C1 segment of cervical spinal cord (tissue), 14 donors: ENCODE measurements at places on chromosomes 4 and X.

GRCh38 chr4:143773998-143774895 is 73.8 kb upstream of the FREM3 start:
- no peak for DNase-seq

- DNase-seq: no peak
Measured at GRCh38 chrX:117808426-117808825, 308.2 kb downstream of the KLHL13 start.

- DNase-seq: no peak
Measured at GRCh38 chr4:121953860-121954259, 2.0 kb upstream of the TRPC3 start.

GRCh38 chr4:11698033-11698432 is 269.3 kb upstream of the HS3ST1 start:
- DNase-seq: no peak

GRCh38 chr4:75953509-75953908 is 12.7 kb upstream of the NAAA start:
- no peak for DNase-seq

DNA sequence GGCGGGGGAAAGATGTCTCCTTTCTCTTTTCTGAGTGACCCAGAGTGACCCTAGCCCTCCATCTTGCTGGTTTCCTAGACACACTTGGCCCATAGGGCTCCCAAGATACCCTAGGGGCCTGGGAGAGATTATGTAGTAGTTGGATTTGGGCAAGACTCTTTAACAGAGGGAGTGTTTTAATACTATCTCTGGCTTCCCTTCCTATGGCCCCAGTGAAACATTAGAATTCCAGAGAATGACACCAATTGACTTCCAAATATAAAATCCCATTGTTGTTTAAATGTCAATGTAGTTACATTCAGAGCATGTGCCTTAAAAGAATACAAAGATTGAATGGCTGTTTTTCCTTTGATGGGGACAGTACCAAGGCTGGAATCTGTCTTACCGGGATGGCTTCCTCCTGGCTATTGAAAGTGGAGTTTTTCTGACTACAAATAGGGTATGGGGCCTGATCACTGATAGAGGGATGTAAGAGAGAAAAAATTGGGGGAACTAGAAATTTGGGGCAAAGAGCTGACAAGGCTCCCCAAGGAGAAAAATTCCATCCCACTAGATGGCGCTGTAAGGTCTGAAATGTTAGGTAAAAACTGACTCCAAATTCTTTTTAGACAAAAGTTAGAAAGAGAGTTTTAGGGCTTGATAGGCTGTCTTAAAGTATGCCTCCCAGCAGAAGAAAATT is 10.7 kb downstream of the TENT5D start:
- DNase-seq: no peak

DNA sequence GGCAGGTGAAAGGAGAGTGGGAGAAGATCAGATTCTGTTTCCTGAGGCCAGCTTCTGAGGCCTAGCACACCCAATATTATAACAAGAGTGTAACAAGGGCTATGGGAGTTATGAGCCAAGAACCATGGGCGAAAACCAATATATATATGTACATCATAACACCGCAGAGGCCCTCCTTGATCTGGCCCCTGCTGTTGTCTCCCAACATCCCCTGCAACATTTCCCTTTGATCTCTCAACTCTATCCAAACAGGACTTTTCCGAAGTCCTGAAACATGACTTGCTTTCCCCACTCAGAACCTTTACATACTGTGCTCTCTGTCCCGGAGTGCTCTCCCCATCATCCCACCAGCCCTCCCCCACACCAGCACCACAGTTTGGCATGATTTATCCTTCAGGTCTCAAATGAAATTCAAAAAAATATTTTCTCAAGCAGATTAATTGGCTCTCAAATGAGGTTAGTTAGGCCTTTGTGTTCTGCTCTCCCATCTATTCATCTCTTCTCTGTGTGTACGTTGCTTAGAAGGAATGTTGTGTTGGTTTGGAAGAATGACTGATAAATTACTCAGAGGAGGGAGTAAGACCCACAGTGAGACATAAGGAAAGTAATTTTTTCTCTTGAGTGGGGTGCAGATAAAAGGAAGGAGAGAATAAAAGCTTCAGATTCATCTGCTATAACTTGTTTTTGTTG is 58.1 kb upstream of the SMIM10 start:
- DNase-seq: no peak

DNA sequence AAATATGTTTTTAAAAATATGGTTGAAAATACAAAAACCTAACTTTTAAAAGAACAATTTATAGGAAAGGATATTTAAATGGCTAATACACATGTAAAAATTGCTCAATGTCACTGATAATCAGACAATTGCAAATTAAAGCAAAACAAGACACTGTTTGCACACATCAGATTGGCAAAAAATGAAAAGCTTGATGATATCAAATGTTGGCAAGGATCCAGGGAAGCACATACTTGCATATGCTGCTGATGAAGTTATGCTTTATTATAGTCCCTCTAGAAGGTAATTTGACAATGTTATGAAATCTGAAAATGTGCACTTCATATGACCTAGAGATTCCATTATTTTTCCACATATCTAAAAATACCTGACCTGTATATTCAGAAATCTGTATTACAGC is 45.7 kb upstream of the EPGN start:
- no peak for DNase-seq

DNA sequence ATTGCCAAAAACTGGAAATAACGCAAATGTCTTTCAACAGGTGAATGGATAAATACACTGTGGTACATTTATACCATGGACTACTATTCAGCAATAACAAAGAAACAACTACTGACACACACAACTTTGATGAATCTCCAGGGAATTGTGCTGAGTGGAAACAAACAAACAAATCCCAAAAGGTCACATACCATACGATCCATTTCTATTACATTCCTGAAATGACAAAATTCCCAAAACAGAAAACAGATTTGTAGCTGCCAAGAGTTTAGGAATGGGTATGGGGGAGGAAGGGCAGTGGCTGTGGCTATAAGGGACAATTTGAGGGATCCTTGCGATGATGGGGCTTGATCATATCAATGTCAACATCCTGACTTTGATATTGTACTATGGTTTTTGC is 2.5 kb downstream of the ZNF182 start:
- DNase-seq: no peak

- DNase-seq: peak; percentile 46
Measured at GRCh38 chrX:118346258-118347094, 570 bp downstream of the WDR44 start.

- DNase-seq: no peak
Measured at GRCh38 chrX:134691453-134691852, 33.2 kb upstream of the PLAC1 start.

- no peak for DNase-seq
Measured at GRCh38 chr4:188623314-188623854, 484.1 kb downstream of the TRIML1 start.

- no peak for DNase-seq
Measured at GRCh38 chrX:86329174-86329573, 180.9 kb downstream of the DACH2 start.

GRCh38 chrX:119130911-119131310 is 3.3 kb upstream of the KIAA1210 start:
- DNase-seq: no peak

GRCh38 chrX:65502618-65503017 is 32.0 kb downstream of the LAS1L start:
- DNase-seq: no peak

GRCh38 chr4:138327338-138327737 is 85.2 kb upstream of the SLC7A11 start:
- DNase-seq: no peak

GRCh38 chr4:13527192-13527980 is 16.9 kb downstream of the NKX3-2 start:
- DNase-seq: no peak

GRCh38 chr4:3655485-3655884 is 110.7 kb upstream of the ADRA2C start:
- no peak for DNase-seq

DNA sequence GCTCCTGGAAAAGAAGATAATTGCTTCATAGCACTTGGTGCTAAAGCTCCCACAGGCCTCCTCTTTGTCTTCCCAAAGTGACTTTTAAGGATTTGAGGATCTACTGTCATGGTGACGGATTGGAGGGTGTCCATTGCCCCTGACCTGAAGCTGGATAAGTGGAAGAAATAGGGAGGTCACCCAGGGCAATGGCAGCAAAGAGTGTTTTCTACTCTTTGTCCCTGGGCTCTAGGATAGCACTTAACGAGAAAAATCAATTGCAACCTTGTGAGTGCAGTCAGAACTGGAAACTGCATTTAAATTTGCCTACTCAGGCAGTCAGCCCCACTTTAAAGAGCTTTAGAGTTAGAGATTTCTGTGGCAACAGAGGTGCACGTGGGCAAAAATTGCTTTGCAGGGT is 43.7 kb upstream of the XK start:
- no peak for DNase-seq

GRCh38 chr4:4254666-4255065 is 6.6 kb upstream of the TMEM128 start:
- DNase-seq: peak; percentile 80

GRCh38 chr4:26821677-26822503 is 38.8 kb upstream of the STIM2 start:
- no peak for DNase-seq

- DNase-seq: no peak
Measured at GRCh38 chrX:13411496-13412207, 91.8 kb upstream of the ATXN3L start.

GRCh38 chr4:159278399-159278798 is 175.5 kb downstream of the RAPGEF2 start:
- no peak for DNase-seq

DNA sequence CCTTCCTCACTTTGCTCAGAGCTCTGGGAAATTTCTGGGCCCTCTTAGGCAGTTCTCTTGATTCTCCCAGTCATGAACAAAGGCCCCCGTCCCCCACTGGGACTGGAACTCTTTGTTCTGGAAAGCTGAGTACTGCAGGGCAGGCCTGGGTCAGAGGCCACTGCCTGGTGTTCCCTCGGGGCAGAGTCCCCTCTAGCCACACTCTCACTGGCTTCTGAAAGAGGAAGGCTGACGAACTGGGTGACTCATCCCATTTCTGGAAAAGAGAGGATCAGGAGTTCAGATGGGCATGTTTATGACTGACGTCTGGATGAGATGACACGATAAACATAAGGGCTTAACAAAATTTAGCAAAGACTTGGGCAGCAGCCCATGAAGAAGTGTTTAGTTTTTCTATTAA is 47.7 kb downstream of the DDX3X start:
- DNase-seq: peak; percentile 5

GRCh38 chr4:182213004-182213403 is 30.2 kb upstream of the TENM3 start:
- no peak for DNase-seq

DNA sequence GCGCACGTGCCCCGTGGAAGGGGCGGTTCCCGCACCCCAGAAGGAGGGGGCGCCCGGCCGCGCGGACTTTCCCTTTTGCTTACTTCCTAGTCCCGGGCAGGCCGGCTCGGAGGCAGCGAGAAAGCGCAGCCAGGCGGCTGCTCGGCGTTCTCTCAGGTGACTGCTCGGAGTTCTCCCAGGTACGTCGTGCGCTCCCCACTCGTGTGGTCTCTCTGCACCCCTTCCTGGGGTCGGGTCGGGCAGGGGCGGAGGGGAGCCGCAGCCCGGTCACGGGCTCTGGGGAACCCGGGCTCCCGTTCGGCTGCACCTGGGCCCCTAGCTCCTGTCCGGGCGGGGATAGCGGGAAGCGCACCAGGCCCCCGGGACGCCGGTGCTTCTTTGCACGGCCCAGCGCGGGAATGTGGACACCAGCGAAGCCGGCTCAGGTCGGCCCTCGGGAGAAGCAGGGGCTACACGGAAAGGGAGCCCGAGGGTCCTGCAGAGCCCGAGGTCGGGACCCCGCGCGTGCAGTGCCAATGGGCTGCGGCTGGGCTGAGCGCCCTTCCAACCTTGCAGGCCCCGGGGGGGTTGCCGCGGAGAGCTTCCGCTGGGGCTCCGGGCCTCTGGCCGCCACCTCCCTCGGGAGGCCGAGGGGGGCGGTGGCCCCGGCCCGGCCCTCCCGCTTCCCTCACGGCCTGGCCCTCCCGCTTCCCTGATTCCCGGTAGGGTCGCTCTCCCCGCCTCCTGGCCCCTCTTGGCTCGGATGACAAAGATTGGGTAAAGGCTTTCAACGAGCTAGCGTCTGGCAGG is at the start of gene TLR2:
Gene TLR2 (plus strand): TSS at position 99 of the 789 bp plus-strand sequence. CDS start 18,628 bp downstream, outside the sequence.
- DNase-seq: peak; percentile 8

GRCh38 chr4:26873391-26874026 is 12.9 kb downstream of the STIM2 start:
- no peak for DNase-seq

GRCh38 chrX:70032792-70033191 is 16.9 kb downstream of the AWAT2 start:
- DNase-seq: no peak

- no peak for DNase-seq
Measured at GRCh38 chr4:158613046-158613445, 58.6 kb downstream of the C4orf46 start.

DNA sequence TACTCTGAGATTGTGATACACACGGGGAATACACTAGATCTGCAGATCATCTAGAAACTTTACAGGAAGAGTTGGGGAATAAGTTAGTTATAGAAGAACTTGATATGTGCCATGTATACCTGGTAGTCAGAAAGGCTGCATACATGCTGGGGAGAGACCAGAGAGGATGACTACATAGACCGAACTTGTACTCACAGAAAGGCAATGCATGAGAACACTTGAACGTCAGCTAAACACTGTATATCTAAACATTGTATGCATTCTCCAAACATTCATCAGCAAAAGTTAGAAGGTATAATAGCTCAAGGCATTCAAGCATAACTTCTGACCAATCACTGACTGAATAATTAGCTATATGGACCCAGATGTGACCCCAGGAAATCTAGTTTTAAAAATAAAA is 78.0 kb upstream of the PDHA2 start:
- DNase-seq: no peak

DNA sequence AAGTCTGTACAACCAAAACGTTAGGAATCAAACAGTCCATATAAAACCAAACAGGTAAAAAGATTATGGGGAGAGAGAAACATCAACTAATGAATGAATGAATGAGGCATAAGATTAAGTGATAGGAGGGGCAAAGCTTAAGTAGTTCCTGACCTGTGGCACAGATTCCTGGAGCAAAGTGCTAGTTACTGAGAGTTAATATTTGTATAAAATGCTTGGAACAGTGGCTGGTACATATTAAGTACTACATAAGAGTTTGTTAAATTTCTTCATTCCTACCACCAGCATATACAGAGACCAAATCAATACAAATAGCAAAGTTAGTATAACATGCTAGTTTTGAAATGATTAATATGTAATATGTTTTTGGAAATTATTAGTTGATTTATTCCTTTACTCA is 363.7 kb downstream of the ADAM29 start:
- no peak for DNase-seq

DNA sequence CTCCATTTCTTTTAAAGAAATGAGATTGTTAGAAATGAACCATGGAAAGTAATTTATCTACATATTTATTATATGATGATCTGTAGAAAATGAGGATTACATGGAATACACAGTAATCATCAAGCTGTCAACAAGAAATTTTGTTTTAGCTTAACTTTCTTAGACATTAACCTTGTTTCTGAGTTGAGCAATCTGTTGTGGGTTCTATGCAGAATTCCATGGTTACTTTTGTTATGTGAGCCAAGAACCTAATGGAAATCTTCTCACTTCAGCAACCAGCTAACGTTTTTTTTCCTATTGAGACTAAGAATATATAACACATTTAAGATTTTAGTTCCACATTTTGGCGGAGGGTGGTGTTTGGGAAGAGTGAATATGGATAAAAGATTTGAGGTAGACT is 136.1 kb upstream of the SLC4A4 start:
- DNase-seq: no peak

GRCh38 chr4:4866124-4866865 is 6.8 kb downstream of the MSX1 start:
- DNase-seq: no peak
